Myocyte (in vitro differentiated cells): ENCODE measurements at places on chromosomes 4 and X. TPM values are rescaled to one million over a fixed set of nuclear protein-coding genes. Genes with fewer than 3 reads are reported as not detected.
A peak's percentile ranks its signal among the peaks of the same experiment; 100 is the strongest.

The GAB1 gene
- 7.9 and 10.3 TPM in 2 replicates for total RNA-seq

- DNase-seq, result no peak
Measured at GRCh38 chr4:44985152-44985551, 258.8 kb upstream of the GNPDA2 start.

DNA sequence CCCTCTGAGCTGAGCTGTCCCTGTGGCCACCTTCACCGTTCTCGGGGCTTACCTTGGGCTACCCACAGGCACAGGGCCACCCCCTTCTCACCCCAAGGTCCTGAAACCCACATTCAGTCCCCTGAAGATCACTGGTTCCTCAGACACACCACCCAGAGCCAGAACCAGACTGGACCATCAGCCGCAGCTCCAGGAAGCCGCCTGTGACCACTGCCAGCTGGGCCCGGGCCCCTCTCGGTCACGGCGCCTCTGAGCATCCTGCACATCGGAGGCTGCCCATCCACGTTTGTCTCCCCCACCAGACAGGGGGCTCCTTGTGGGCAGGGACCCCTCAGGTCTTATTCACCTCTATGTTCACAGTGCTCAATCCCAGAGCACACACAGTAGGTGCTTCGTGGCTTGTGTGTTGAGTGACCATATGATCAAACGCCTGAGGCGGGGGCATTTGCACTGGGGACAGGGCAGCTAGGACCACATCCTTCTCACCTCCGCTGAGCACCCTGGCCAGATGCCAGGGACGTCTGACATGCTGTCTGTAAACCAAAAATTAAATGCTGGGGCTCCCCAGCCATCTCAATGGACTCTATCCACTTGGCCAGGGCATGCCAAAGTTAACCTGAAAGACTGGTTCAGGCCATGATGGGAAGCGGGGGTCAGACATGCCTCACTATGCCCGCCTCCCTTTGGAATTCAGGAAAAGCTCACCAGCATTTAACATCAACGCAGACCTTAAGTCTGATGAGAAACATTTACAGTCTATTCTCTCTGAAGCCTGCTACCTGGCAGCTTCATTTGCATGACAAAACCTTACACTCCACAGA, 109.4 kb upstream of the AFAP1 start:
- DNase-seq, result no peak

The XPNPEP2 gene
- total RNA-seq, result 0.16 TPM in 1 of 2 replicates, not detected in the other

DNA sequence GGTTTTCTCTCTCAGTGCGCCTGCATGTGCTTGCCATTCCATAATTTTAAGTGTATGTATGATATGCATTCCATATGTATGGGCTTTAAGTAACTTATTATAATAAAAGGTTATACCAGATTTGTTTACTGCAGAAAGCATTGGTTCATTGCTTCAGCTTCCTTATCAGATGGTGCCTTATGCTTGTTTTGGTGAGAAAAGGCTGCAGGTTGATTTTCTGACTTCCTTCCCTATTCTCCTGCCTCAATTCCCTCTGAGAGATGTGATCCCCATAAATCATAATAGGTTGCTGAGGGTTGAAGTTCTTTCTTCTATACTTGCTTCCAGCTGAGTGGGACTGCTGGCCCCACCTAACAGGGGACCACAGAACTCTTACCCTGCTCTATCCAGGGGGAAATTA, 10.3 kb upstream of the CEP135 start:
- DNase-seq, result no peak

The PDZD4 gene
- 0.47 and 1.4 TPM in 2 replicates for total RNA-seq

GRCh38 chr4:109303140-109303496, 660 bp upstream of the COL25A1 start:
- peak; percentile 47 for DNase-seq

GRCh38 chr4:187491286-187491685, 504.3 kb upstream of the ZFP42 start:
- DNase-seq, result no peak

- DNase-seq, result no peak
Measured at GRCh38 chr4:20618731-20619130, 81.5 kb upstream of the PACRGL start.

The ELF2 gene
- 31.8 and 35.6 TPM in 2 replicates for total RNA-seq

- no peak for DNase-seq
Measured at GRCh38 chrX:149638860-149639259, 7.3 kb upstream of the TMEM185A start.

- DNase-seq, result no peak
Measured at GRCh38 chrX:115892056-115892708, 278.4 kb upstream of the AGTR2 start.

DNA sequence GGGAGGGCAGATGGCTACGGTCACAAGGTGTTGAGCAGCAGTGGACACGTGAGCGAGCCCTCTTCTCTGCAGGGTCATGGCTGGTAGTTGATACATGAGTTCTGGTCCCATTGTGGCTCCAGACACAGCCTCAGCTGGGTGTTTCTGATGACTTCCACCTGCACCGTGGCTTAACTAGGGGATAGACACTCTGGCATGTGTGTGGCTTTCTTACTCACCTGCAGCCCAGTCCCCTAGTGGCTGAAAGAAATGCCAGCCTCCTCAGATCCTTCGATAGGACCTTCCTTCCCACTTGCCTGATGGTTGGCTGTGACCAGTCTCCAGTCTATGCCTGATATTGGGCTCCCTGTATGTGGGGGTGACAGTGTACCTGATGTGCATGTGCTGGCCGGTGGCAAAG, 5.0 kb downstream of the GPR78 start:
- no peak for DNase-seq

GRCh38 chrX:1401611-1402430, 9.9 kb upstream of the SLC25A6 start:
- no peak for DNase-seq

The PACRGL gene
- total RNA-seq, result 25.8 and 26.0 TPM in 2 replicates

DNA sequence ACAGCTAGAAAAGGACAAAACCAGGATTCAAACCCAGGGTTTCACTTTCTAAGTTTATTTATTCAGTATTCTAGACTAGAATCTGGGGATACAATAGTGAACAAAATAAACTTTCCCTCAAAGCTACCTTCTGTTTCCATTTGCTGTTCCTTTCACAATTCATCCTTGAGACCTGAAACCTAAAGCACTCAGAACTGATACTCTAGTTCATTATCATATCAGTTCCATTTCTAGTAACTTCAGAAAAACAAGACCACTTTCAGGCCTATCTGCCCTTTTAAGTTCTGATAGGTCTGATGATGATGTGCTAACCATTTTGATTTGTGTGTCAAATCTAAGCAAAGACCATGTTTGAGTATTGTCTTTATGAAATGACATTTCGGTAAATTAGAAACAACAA, 7.8 kb upstream of the XK start:
- no peak for DNase-seq

- no peak for DNase-seq
Measured at GRCh38 chr4:25451676-25452075, 74.6 kb downstream of the ANAPC4 start.

- DNase-seq, result no peak
Measured at GRCh38 chr4:121449416-121449815, 68.6 kb upstream of the QRFPR start.

DNA sequence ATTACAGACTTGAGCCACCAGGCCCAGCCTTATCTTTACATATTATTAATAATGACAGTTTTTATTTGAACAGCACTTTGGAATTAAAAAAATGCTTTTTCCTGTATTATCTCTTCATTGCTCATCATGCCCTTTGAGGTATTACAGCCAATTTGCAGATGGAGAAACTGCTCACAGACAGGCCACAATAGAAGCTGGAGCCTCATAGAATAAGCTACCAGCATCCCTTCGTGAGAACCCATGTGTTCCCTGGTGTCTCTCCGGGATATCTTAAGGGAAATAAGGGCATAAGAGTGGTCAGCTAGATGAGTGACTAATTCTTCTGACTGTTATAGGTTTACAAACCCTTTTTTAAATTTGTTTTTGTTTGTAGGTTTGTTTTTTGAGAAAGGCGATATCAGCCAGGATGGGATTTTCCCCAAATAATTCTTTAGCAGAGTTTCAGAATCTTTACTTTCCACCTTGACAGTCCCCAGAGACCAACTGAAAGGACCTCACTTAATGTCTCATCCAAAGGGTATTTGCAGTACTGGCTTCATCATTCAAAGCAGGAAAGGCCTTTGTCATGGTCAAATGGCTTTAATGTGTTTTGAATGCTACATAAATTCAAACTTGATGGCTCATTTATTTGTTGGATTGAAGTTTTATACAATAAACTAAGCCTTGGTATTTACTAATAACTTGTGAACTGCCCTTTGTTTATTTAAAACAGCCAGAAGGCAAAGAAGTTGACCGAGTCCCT, 48.0 kb upstream of the SOD3 start:
- DNase-seq, result no peak

DNA sequence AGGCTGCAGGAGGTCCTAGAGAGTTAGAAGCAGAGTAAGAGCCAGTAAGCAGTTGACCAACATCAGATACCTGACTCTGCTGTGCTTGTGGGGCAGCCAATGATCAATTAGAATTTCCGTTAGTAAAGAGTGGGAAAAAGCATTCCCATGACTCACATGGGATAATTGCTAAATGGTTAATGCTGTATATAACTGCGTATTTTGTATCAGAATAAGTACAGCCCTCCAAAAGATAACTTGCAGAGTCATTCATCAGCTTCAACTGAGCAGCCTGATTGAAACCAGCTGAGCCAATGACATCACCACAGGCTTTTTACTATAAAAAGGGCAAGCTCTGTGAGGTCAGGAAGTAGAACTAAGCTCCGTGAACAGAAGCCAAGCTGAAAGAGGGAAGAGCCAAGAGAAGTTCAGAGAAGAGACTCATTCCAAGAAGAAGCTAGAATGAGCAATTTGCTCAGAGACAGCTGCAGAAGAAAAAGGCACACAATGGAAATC, 67.9 kb downstream of the PPP3CA start:
- DNase-seq, result peak; percentile 62

The PORCN gene
- total RNA-seq, result 33.1 and 34.2 TPM in 2 replicates

- DNase-seq, result peak; percentile 2
Measured at GRCh38 chr4:183873409-183874185, 31.5 kb upstream of the STOX2 start.

DNA sequence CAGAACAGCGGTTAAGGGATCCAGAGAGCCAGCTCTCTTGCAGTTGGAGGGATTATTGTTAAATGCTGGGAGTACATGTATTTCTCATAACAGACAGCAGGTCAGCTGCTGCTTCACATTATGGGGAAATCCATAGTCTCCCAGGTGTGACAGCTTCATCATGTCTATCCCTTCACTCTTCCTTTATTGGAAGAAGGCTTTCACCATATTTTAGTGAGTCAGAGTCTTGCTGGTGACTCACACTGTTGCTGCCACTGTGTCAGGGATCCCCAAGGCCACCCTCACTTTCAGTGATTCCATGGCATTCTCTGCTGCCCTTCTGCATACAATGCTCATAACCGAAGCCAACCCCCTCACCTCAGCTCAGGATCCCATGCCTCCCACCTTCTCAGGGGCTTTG, 32.9 kb upstream of the PAGE5 start:
- no peak for DNase-seq

The IRF2 gene
- total RNA-seq, result 16.3 and 19.1 TPM in 2 replicates

- no peak for DNase-seq
Measured at GRCh38 chr4:138861135-138861534, 154.4 kb upstream of the NOCT start.

- peak; percentile 32 for DNase-seq
Measured at GRCh38 chr4:52704661-52705060, 45.6 kb upstream of the USP46 start.

GRCh38 chr4:81260443-81261101, 45.5 kb upstream of the PRKG2 start:
- DNase-seq, result no peak

DNA sequence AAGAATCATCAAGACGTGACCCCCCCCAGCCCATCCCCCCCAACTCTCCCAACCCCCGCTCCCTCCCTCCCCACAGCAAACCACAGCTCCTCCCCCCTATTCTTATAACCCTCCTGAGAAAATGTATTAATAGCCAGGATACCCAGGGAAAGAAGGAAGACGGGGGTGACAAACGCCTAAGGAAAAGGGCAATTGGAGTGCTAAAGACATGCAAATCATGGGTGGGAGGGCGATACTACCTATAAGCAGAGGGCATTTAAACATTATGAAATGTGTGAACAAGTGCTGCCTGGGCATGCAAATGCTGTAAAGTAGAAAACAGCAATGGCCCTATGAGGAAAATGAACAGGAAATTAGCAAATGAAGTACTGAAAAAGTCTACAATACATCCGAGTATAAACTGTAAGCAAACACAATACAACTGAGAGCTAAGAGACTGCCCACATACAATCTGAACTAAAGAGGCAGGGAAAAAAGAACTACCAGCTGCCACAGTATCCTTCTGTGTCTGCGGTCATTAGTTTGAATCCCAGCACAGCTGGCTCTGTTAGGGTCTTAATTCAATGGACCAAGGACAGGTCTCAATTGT, 2.4 kb downstream of the CXXC4 start:
- peak; percentile 40 for DNase-seq

The MAGEA11 gene
- total RNA-seq, result not detected in 2 replicates

GRCh38 chr4:48341776-48342605, 662 bp downstream of the SLAIN2 start:
- peak; percentile 48 for DNase-seq

- no peak for DNase-seq
Measured at GRCh38 chr4:39834269-39834668, 136.3 kb downstream of the UBE2K start.

GRCh38 chrX:139762400-139763183, 54.6 kb upstream of the MCF2 start:
- DNase-seq, result no peak

DNA sequence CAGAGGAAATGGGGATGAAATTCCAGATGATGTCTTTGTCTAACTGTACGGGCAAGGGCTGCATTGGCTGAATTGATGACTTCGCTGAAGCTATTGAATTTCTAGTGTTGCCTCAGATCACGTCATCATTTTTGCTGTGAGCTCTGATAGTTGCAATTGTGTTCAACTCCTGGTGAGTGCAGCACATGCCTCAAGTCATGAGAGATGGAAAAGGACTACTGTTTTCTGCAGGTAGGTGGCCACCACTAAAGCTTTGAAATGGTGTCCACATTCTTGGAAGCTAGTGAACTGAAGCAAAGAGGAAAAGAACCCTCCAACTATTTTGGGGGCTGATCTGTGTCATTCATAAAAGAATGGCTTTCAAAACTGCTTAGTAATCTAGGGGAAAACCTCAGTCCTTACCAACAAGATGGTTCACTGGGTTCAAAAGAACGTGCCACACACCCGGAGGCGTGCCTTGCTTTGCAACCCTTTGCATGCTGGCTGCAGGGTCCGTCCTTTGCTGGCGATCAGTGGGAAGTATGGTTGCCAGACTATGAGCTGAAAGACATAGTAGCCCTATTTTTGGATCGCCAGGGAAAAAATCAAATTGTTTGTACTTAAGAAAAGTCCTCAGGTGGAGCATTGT, 88.1 kb upstream of the STOX2 start:
- DNase-seq, result no peak

GRCh38 chr4:137474711-137475301, 57.5 kb downstream of the PCDH18 start:
- DNase-seq, result peak; percentile 30

- no peak for DNase-seq
Measured at GRCh38 chrX:154481195-154481594, 2.1 kb upstream of the LAGE3 start.

- no peak for DNase-seq
Measured at GRCh38 chr4:148757171-148757570, 315.0 kb upstream of the NR3C2 start.

GRCh38 chr4:106315476-106315967, 487 bp downstream of the TBCK start:
- DNase-seq, result peak; percentile 5

GRCh38 chr4:183183906-183184535, 85.0 kb downstream of the WWC2 start:
- no peak for DNase-seq
